Ovary (tissue), 10 donors: ENCODE measurements at places on chromosomes 2 and 18. TPM values are rescaled to one million over a fixed set of nuclear protein-coding genes. Genes with fewer than 3 reads are reported as not detected.

DNA sequence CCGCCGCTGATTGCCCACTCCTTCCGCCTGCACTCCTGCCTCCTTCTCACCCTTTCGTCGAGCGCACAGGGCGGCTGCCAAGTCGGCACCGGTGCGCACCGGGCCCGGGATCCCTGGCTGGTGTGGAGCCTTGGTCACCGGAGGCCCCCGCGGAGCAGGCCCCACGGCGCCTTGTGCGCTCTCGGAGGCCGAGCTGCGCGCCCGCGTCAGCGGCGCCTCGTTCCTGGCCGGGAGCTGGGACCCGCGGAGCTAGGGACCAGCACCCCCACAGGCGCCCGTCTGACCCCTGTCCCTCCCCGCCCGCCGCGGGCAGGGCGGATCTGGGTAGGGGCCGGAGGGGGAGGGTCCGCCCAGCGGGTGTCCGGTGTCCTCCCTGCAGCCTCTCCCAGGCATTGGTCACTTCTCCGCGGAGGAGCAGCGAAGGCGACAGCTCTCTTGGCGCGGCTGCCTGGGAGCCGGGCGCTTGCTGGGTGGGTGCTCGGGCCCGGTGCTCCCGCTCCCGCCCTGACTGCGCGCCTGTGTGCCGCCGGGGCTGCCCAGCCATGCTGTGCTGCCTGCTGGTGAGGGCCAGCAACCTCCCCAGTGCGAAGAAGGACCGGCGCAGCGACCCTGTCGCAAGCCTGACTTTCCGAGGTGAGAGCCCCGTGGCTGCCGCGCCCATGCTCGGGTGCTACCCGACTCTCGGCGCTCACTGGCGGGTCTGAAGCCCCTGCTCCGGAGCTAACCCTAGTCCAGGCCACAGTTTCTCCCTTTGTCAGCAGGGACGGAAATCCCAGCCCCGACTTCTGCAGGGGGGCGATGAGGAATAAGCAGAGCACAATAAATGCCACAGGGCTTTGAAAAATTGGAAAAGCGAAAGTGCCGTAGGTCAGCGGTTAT lies 13.2 kb downstream of the DYSF start:
- H3K4me1 ChIP-seq: peaks cover 2% of the 10 kb centered on the region
- no peaks in the 10 kb centered on the region for H3K36me3 ChIP-seq
- no peak for DNase-seq
- peak overlapping the region; percentile 50 for H3K4me3 ChIP-seq
- no peaks in the 10 kb centered on the region for H3K27me3 ChIP-seq
- no peak overlapping the region for H3K27ac ChIP-seq

DNA sequence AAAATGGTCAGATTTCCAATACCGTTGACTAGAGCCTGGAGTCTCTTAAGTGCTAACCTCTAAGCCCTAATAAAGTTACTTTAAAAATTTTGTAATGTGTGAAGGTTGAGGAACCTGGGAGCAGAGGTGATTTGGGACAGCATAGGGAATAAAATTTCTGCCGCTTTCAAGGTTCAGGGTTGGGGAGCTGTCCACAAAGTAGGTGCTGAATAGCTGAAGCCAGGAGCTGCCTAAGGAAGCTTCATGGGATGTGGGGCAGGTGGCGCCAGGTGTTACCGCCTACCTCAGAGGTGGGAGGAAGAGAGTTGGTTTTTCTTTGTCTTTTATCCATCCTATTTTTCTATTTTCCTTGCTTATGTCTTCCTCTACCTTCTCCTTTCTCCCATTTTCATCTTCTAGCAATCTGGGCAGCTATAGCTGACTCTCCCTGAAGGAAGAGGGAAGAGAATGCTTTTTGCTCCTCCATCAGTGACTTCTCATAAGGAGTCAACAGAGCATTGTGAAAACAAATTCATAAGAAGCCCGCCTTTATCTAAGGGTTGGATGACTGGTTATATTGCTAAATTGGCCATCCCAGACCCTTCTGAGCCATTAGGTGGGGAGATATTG lies 178.7 kb downstream of the CLIP4 start:
- no peak overlapping the region for H3K27ac ChIP-seq
- no peak overlapping the region for H3K4me3 ChIP-seq
- no peaks in the 10 kb centered on the region for H3K27me3 ChIP-seq

GRCh38 chr18:73007195-73007914 lies 139.6 kb upstream of the NETO1 start:
- no peak overlapping the region for H3K27ac ChIP-seq
- no peaks in the 10 kb centered on the region for H3K36me3 ChIP-seq
- no peaks in the 10 kb centered on the region for H3K4me1 ChIP-seq
- no peak overlapping the region for H3K4me3 ChIP-seq
- H3K27me3 ChIP-seq: no peaks in the 10 kb centered on the region

DNA sequence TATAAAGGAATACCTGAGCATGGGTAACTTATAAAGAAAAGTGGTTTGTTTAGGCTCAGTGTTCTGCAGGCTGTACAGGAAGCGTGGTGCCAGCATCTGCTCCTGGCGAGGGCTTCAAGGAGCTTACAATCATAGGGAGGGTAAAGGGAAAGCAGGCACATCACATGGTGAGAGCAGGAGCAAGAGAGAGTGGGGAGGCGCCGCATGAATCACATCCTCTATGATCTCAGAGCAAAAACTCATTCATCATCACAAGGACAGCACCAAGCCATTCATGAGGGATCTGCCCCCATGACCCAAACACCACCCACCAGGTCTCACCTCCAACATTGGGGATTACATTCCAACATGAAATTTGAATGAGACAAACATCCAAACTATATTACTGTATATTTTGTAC lies 32.5 kb downstream of the R3HDM1 start:
- no peaks in the 10 kb centered on the region for H3K36me3 ChIP-seq
- no peak overlapping the region for H3K27ac ChIP-seq
- H3K27me3 ChIP-seq: no peaks in the 10 kb centered on the region
- no peaks in the 10 kb centered on the region for H3K4me1 ChIP-seq

- DNase-seq: no peak
- no peak overlapping the region for H3K27ac ChIP-seq
- no peaks in the 10 kb centered on the region for H3K4me1 ChIP-seq
- no peaks in the 10 kb centered on the region for H3K36me3 ChIP-seq
- no peaks in the 10 kb centered on the region for H3K27me3 ChIP-seq
- no peak overlapping the region for H3K4me3 ChIP-seq
These were observed 349.3 kb upstream of the CDH2 start for GRCh38 chr18:28526196-28526595.

DNA sequence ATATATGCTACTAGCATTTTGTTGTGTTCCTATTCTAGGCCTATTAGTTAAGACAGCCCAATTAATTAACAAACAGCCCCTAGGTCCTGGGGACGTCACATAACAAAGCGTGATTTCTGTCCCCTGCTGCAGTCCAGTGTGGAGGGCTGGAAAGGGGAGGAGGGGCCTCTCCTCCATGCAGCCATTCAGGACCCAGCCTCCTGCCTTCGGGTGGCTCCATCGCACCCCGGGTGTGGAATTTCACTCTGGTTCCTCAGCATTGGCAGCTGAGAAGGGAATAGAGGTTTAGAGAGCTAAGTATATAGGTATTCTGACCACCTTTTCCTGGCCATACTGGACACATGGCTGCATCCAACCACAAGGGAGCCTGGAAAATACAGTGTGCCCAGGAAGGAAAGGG lies 42.4 kb downstream of the MC2R start:
- DNase-seq: no peak
- H3K36me3 ChIP-seq: no peaks in the 10 kb centered on the region
- H3K4me1 ChIP-seq: no peaks in the 10 kb centered on the region
- H3K27me3 ChIP-seq: no peaks in the 10 kb centered on the region
- no peak overlapping the region for H3K4me3 ChIP-seq

DNA sequence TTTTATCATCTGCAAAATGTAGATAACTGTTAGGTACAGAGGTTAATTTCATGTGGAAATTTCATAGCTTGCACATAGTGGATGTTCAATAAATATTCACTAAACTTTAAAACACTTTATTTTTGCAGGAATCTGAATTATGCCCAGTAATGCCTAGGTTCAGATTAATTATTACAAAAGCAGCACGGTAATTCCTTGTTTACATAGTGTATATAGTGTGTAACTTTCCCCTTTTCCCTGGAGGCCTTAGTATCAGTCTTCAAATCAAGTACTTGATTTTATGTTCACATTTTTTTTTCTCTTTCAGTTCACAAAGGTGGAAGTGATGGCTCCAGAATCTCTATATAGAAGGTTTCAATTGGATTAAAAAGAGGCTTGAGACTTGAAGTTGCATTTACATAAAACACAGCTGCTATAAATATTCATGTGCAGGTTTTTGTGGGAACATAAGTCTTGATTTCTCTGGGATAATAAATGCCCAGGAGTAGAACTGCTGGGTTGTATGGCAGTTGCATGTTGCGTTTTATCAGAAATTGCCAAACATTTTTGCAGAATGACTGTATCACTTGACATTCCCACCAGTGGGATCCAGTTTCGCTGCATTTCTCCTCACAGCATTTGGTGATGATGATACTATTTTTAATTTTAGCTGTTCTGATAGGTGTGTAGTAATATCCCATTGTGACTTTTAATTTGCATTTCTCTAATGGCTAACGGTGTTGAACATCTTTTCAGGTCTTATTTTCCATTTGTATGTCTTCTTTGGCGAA lies 27.6 kb upstream of the LGALSL start:
- no peak overlapping the region for H3K4me3 ChIP-seq
- no peak overlapping the region for H3K27ac ChIP-seq
- no peaks in the 10 kb centered on the region for H3K4me1 ChIP-seq
- H3K36me3 ChIP-seq: no peaks in the 10 kb centered on the region
- no peak for DNase-seq

GRCh38 chr18:54387631-54388030 lies 29.9 kb downstream of the C18orf54 start:
- H3K4me3 ChIP-seq: no peak overlapping the region
- no peak for DNase-seq
- H3K4me1 ChIP-seq: no peaks in the 10 kb centered on the region
- H3K36me3 ChIP-seq: no peaks in the 10 kb centered on the region

GRCh38 chr18:7207366-7207915 lies 23.4 kb upstream of the LRRC30 start:
- H3K4me3 ChIP-seq: no peak overlapping the region
- peaks cover 2% of the 10 kb centered on the region for H3K4me1 ChIP-seq
- no peak overlapping the region for H3K27ac ChIP-seq
- H3K36me3 ChIP-seq: no peaks in the 10 kb centered on the region
- H3K27me3 ChIP-seq: no peaks in the 10 kb centered on the region

Gene GTF3C2
- 32.8 TPM for total RNA-seq

GRCh38 chr2:236857246-236857645 lies 228.4 kb upstream of the COPS8 start:
- no peak overlapping the region for H3K4me3 ChIP-seq
- no peaks in the 10 kb centered on the region for H3K4me1 ChIP-seq
- H3K36me3 ChIP-seq: no peaks in the 10 kb centered on the region
- H3K27ac ChIP-seq: no peak overlapping the region

Gene LCT
- total RNA-seq: not detected

- no peak overlapping the region for H3K27ac ChIP-seq
- DNase-seq: no peak
- no peaks in the 10 kb centered on the region for H3K27me3 ChIP-seq
- no peaks in the 10 kb centered on the region for H3K4me1 ChIP-seq
- no peaks in the 10 kb centered on the region for H3K36me3 ChIP-seq
These were observed 390.2 kb upstream of the TMEFF2 start for GRCh38 chr2:192584976-192585375.

Gene GORASP2
- total RNA-seq: 49.4 TPM

Gene LOXHD1
- total RNA-seq: 0.32 TPM

Gene PDE1A
- total RNA-seq: 2.9 TPM

GRCh38 chr2:192216336-192216735 lies 21.6 kb upstream of the TMEFF2 start:
- no peaks in the 10 kb centered on the region for H3K27me3 ChIP-seq
- no peaks in the 10 kb centered on the region for H3K4me1 ChIP-seq
- no peak for DNase-seq
- no peak overlapping the region for H3K4me3 ChIP-seq

GRCh38 chr2:29775937-29776336 lies 145.4 kb downstream of the ALK start:
- DNase-seq: no peak
- no peak overlapping the region for H3K4me3 ChIP-seq
- H3K27me3 ChIP-seq: no peaks in the 10 kb centered on the region
- no peak overlapping the region for H3K27ac ChIP-seq

DNA sequence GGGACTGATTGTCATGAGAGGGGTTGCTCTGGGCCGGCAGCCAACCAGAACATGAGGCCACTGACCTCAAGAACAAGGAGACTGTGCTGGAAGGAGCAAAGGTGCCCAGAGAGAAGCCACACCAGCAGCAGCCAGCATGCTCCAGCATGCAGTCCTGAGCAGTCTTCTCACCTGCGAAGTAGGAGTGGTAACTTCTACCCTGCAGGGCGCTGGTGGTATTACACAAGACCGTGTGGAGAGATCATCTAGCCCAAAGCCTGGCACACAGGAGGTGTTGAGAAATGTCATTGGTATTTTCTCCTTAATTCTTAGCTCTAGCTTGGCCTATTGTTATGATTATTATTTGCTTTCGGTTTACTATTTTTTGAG lies 132.7 kb downstream of the TSN start:
- H3K27ac ChIP-seq: no peak overlapping the region
- no peaks in the 10 kb centered on the region for H3K4me1 ChIP-seq
- no peaks in the 10 kb centered on the region for H3K36me3 ChIP-seq
- no peak for DNase-seq
- no peaks in the 10 kb centered on the region for H3K27me3 ChIP-seq

- no peaks in the 10 kb centered on the region for H3K36me3 ChIP-seq
- peak overlapping the region; percentile 80 for H3K4me3 ChIP-seq
These were observed 751 bp upstream of the DNAJC10 start for GRCh38 chr2:182715121-182715891.

- no peak overlapping the region for H3K27ac ChIP-seq
- no peak for DNase-seq
These were observed 238.5 kb upstream of the FANCL start for GRCh38 chr2:58479535-58480140.

GRCh38 chr18:29309366-29309765 lies 1132.4 kb upstream of the CDH2 start:
- no peaks in the 10 kb centered on the region for H3K27me3 ChIP-seq
- no peak for DNase-seq
- no peaks in the 10 kb centered on the region for H3K4me1 ChIP-seq
- no peaks in the 10 kb centered on the region for H3K36me3 ChIP-seq
- H3K27ac ChIP-seq: no peak overlapping the region
- no peak overlapping the region for H3K4me3 ChIP-seq

DNA sequence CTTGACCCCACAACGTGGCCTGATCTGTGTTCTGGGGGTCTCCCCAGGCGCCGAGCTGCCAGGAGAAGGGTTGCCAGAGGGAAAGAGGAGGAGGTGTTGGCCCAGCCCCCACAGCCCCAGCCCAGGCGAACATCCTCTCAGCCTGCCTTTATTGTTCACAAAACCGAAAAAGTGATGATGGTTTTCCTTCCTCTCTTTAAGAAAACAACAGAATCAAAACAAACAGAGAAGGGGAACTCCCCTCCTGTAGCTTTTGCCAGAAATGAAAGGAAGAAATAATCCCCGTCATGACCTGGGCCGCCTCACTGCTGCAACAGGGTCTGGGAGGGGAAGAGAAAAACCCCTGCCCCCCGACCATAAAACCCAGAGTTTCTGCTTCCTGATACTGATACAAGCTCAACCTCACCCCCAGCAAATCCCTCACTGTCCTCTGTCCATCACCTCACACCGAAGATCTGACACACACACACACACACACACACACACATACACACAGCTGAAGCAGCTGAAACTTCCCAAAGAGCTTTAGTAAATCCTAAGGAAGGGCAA lies 52.0 kb downstream of the ZFP36L2 start:
- peaks cover 8% of the 10 kb centered on the region for H3K4me1 ChIP-seq
- H3K27ac ChIP-seq: no peak overlapping the region
- no peaks in the 10 kb centered on the region for H3K36me3 ChIP-seq
- H3K4me3 ChIP-seq: no peak overlapping the region
- H3K27me3 ChIP-seq: no peaks in the 10 kb centered on the region

Gene SNORC
- 0.76 TPM for total RNA-seq

GRCh38 chr2:153808679-153809078 lies 63.0 kb upstream of the GALNT13 start:
- H3K27ac ChIP-seq: no peak overlapping the region
- H3K4me1 ChIP-seq: no peaks in the 10 kb centered on the region
- H3K27me3 ChIP-seq: no peaks in the 10 kb centered on the region
- H3K4me3 ChIP-seq: no peak overlapping the region
- H3K36me3 ChIP-seq: no peaks in the 10 kb centered on the region
